ENCODE measurements at places on chromosomes 6 and 20.

GRCh38 chr6:470901-471448 is 79.4 kb downstream of the IRF4 start:
- DNase-seq: no peak

- DNase-seq: no peak
These were observed 853 bp downstream of the WFDC8 start for GRCh38 chr20:45578231-45578630.

DNA sequence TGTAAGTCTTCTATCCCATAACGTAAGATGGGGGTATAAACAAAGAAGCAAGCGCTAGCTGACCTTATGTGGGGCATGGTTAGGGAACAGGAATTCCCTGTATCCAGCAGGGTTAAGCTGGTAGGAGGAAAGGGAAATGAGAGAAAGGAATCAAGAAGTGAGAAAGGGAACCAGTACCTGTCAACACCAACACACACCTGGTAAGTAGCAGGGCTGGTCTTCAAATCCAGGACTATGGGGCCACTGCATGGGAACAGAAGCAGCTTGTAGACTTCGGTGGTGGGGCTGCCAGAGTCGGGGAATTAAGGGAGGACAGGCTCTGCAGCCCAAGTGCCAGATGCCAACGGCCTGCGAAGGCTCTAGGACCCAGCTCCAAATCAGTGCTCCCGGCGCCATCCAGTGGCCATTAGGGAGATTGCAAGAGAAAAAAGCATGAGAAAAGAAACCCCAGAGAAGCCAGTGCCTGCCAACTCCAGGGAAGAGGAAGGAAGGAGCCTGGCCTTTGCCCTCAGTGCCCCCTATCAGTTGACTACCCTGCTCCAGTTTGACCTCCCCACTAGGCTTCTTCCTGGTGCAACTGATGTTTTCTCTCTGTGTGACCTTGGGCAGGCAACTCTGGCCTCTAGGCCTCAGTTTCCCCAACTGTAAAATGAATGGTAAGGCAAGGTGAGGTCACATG is 15.8 kb upstream of the RBPJL start:
- DNase-seq: peak; percentile 88

- peak; percentile 68 for DNase-seq
These were observed 24.4 kb upstream of the SLCO4A1 start for GRCh38 chr20:62617711-62618483.

GRCh38 chr6:79810185-79810705 is 137.1 kb downstream of the ELOVL4 start:
- no peak for DNase-seq

- no peak for DNase-seq
These were observed 39.2 kb downstream of the PREX1 start for GRCh38 chr20:48788486-48789072.

GRCh38 chr6:157556671-157557430 is 175.9 kb downstream of the ZDHHC14 start:
- DNase-seq: no peak

DNA sequence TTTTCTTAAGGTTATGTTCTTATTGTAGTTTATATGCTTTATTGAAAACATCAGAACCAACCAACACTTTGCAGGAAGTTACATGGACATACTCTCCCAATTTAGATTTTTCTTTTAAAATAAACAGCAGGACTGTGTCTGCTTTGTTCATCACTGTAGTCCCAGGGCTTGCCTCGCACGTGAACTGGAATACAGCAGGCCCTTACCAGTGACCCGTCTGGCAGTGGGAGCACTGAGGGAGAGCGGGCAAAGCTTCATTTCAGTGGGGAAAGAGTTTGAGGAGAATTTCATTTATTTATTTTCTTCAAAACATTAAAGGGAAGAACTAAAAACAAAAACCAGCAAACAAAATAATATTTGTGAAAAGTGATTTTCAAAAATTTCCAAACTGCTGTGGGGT is 230.8 kb downstream of the PAX1 start:
- no peak for DNase-seq

DNA sequence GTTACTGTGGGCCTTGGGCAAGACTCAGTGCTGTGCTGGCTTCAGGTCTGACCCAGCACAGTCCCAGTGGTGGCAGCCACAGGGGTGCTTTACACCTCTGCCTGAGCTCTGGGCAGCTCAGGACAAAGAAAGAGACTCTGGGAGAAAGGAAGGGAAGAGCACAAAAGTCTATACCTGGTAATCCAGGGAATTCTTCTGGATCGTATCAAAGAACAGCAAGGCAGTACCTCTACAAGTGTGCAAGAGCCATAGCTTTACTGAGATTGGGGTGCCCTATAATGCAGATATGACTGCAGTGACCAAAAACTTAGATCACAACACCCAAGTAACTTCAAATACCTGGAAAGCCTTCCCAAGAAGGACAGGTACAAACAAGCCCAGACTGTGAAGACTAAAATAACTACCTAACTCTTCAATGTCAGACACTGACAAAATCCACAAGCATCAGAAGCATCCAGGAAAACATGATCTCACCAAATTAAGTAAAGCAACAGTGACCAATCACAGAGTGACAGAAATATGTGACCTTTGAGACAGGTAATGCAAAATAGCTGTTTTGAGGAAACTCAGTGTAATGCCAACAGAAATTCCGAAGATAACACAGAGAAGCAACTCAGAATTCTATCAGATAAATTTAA is 47.9 kb upstream of the LIN28B start:
- no peak for DNase-seq

DNA sequence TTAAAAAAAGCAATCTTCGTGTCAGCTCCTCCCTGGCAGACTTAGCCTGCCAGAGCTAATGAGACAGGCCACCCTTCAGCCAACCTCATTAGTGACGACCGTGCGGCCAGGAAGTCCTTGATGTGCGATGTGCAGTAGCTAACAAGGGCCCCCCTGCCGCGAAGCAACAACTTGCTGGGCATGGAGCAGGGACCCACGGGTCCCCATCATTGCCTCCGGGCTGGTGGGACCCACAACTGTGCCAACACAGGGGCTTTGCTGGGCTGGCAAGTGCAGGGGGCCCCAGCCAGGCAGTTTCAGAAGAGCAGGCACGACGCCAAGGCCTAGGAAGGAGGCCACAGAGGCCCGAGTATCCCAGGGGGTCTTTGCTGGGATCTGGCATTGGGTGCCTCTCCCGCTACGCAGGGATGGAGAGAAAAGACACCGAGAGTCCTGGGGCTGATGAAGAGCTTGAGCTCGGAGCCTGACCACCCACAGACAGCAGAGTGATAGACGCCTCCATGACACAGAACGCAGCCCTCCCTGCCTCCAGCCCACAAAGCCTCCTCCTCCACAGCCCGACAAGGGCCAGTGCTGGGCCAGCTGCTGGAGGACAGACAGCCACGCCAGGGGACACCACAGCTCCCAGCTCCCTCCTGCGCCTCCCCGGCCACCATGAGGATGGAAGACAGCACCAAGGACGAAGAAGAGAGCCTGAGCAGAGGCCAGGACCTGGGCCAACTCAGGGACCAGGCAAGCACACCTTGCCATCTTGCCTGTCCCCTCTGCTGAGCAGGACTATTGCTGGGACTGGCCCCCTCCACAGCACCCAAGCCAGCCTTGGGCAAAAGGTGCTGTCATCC is 96.6 kb downstream of the YTHDF1 start:
- DNase-seq: no peak

- DNase-seq: no peak
These were observed 157.0 kb downstream of the SOX4 start for GRCh38 chr6:21750575-21750974.

DNA sequence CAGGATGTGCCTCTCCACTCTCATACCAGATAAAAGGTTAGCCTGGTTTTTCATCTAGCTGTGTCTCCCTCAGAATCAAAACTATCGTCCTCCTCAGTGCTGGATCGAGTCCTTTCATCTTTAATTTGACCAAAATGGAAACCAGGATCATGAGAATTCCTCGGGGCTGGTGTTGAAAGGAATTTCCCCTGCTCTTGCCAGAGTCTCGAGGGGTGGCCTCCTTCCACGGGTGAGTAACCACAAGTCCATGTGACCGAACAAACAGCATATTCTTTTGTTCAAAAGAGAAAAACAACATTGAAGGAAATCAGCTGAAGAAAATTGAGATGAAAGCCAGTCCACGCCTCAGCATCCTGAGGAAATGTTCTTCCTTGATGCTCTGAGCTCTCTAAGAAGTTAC is 165.9 kb upstream of the CDYL start:
- peak; percentile 24 for DNase-seq

GRCh38 chr20:2331901-2332565 is 36.2 kb downstream of the TGM3 start:
- DNase-seq: no peak

DNA sequence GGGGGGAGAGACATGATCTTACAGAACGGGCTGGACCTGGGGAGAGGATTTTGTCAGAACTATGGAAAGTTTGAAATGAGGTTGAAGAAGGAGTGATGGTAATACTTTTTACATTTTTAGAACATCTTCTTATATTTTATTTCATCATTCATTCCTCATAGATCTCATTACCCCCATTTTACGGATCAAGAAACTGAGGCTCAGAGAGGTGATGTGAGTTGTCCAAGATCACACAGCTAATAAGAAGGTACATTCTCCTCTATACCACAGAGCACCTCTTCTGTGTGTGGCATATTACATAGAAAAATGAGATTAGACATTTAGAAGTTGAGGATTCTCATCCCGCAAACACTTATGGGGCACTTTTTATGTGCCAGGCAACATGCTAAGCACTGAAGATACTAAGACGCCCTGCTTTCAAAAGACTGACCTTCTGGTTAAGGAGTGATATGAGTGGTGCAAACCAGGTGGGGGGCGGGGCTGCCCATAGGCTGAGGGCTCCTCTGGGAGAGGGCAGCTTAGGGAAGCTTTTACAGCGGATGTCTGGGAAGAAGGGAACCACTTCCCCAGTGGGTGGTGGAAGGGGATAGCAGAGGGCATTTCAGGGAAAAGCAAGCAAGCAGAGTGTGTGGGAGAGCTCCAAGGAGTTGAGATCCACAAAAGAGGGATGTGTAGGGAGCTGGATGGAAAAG is 17.4 kb upstream of the RNF39 start:
- no peak for DNase-seq

- DNase-seq: no peak
These were observed 125.0 kb downstream of the SIM1 start for GRCh38 chr6:100339574-100340255.

DNA sequence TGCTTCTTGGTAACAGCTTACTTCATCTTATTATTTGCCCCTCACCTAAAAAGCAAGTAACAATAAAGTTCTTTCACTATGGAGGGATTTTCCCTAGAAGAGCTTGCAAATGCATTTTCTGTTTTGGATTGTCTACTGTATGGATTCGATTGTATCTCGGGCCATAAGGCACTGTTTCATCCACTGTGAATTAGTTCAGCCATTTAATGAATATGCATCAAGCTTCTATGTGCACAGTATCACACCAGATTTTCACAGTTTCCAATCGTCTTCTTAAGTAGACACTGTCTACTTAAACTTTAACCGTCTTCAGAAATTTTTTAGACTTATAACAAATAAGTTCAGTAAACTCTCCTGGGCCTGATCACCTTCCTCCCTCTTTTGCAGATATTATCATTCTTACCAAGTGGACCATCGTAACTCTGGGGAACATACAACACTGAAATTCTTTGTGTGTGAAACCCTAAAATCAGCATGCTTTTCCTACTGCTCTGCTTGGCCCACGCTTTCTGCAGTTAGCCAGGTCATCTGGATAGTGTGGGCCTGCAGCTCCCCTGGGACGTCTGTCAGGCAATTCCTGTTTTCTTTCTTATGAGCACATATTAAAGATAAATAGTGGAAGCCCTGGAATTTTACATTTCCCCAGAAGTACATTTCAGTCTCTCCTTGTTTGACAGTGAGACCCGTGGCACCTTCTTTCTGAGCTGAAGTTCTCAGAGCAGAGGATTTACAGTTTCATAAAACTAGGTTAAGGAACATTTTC is 136.5 kb upstream of the PDE10A start:
- DNase-seq: no peak

- DNase-seq: no peak
These were observed 75.0 kb downstream of the EPHA7 start for GRCh38 chr6:93344333-93344835.

DNA sequence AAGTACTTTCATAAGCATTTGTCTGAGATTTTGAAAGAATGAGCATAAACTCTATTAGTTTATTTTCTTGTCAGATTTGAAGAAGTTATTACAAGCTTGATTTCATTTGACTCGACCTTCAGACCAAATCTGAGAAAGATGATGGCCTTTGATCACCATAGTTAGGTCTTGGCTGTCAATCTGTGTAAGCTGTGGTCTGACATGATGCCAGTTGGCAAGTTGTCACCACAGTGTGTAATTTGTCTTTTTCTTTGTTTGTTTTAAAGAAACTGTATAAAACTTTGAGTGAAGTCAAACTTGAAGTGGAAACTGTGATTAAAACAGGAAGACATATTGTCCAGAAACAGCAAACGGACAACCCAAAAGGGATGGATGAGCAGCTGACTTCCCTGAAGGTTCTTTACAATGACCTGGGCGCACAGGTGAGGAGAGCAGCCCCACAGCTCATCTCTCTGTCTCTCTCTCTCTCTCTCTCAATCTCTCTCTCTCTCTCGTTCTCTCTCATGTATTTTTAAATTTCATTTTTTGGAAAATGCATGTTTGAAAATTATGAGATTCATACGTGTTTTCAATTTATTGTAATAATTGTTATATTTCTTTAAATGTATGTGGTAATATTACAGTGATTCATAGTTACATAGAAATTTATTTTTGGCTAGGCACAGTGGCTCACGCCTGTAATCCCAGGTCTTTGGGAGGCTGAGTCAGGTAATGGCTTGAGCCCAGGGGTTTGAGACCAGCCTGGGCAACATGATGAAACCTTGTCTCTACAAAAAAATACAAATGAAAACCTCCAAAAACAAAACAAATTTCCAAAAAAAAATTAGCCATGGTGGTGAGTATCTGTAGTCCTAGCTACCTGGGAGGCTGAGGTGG is 208.1 kb downstream of the UTRN start:
- DNase-seq: no peak

DNA sequence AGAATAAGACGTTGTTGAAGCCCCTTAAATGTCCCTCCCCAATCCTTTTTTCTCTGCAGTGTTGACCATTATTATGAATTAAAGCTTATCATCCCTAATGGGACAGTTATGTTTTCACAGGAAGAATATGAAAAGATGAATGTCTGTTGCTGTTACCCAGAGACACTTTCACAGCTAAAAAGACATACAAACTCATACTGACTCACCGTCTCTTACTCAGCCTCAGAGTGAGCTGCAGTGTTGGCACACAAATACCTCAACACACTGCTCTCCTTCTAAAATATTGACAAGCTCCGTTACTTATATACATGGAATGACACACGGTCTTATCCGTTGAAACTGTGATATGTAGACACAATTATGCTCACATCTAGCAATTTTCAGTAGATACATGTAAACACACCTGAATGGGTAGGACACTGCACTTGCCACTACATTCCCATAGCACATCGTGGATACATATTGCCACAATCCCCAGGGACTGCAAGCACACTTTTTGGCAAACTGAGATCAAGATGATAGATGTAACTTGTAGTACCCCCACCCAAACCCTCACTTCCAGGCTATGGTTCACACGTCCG is 9.6 kb upstream of the SAPCD1 start:
- peak; percentile 61 for DNase-seq

DNA sequence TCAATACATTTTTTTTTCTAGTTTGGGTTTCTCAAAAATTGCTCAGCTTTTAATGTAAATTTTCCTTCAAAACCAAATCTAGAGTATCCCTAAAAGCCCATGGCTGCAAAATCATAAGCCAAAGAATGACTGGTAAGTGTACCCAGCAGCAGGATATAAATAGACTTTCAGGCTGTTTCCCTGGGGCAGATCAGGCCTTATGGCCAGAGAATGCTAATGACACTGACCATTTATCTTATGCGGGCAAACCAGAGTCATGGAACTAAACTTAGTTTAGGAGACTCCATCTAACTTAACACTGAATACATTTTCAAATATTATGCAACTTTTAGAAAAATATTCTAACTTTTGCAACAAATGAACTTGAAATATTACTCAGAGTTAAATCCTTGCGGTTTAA is 7.4 kb downstream of the OSER1 start:
- no peak for DNase-seq

Data from H54 (cell line).